ENCODE measurements at places on chromosomes 1 and 21.
A peak's percentile ranks its signal among the peaks of the same experiment; 100 is the strongest.

GRCh38 chr21:38955495-38955894, 149.8 kb downstream of the ETS2 start:
- DNase-seq, result no peak

DNA sequence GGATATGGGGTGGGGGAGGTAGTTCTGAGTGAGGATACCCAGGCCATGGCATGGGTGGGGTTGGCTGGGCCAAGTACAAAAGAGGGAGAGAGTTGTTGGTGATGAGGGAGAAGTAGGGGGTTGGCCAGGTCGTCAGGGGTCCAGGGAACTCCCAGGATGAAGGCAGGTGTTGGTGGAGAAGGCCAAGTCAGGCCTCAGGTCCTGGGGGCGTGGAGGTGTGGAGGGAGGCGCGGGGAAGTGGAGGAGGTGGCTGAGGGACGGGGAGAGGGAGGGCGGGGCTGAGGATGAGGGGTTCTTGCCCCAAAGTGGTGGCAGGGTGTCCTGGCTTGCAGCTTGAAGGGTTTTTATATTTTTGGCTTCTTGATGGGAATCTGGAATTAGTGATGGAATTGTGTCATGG, 61.1 kb downstream of the FOXO6 start:
- no peak for DNase-seq

DNA sequence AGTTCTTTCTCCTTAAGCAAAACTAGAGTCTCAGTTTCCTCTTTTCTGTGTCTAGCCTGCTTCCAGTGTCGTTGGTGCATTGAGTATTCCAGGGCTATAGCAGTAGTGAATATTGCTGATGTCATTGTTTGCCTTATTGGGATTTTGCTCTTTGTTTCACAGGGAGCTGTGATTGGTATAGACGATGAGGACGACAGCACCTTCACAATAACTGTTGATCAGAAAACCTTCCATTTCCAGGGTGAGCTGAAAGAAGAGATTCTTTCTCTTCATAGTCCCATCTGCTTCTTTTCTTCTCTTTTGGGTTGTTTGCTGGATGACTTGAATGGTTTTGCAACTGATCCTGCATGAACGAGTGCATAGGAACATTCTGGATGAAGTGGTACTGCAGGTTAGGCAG, 52.4 kb downstream of the OSBPL9 start:
- DNase-seq, result no peak

DNA sequence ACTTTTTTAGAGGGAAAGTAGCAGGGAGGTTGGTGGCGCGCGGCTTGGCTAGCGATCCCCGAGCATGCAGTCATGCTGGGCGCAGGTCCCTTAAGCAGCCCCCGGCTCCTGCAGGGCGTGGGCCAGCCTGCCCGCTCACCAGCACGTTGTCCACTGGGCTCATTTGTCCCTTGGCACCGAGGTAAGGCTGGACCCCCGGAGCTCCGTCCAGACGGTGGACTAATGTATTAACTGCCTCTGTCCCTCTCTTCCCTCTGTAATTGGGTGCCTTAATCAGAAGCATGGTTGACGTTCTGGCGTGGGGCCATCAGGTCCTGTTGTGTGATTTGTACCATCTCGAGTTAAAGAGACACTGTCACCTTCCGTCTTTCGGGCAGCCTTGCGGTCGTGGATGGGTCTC, 17.7 kb downstream of the TMEM201 start:
- no peak for DNase-seq

- peak; percentile 37 for DNase-seq
Observed at GRCh38 chr1:31633117-31633516, 11.6 kb downstream of the PEF1 start.

- DNase-seq, result no peak
Observed at GRCh38 chr1:223175032-223175431, 32.0 kb upstream of the TLR5 start.

DNA sequence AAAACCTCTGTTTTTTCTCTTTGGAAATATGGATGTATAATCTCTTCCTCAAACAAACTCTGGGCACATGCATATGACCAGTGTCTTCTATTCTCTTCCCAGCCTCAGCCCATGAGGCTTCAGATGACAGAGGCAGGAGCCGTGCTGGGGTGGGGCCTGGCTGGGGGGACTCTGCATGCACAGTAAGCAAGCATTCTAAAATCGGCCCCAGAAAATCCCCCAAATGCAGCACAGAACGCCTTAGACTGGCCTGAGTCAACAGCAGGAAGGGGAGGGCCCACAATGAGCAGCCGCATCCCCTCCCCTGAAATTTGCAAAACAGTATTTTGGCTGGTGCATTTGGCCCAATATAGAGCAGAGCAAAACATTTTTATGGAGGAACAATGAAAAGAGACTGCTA, 47.8 kb downstream of the ITPKB start:
- DNase-seq, result peak; percentile 65

GRCh38 chr21:36178349-36178748, 21.7 kb downstream of the DOP1B start:
- no peak for DNase-seq

- DNase-seq, result peak; percentile 56
Observed at GRCh38 chr1:156106624-156107488, 7.7 kb upstream of the LMNA start.

- no peak for DNase-seq
Observed at GRCh38 chr21:41359286-41359685, 2.5 kb upstream of the MX2 start.

- peak; percentile 58 for DNase-seq
Observed at GRCh38 chr1:83931658-83932253, 67.2 kb downstream of the TTLL7 start.
